Epithelial cell of alveolus of lung (primary cell): ENCODE measurements at places on chromosomes 2 and 18. TPM values are rescaled to one million over a fixed set of nuclear protein-coding genes. Genes with fewer than 3 reads are reported as not detected.

SOX11 gene
- total RNA-seq: 9.6 and 21.8 TPM in 2 replicates

CCDC195 gene
- not detected in 2 replicates for total RNA-seq

HOXD8 gene
- total RNA-seq: not detected in 2 replicates

GALNT3 gene
- 0.56 and 3.6 TPM in 2 replicates for total RNA-seq

GPR17 gene
- not detected in 2 replicates for total RNA-seq

RGPD4 gene
- not detected in 2 replicates for total RNA-seq

ST8SIA3 gene
- not detected in 2 replicates for total RNA-seq

PLCD4 gene
- 0.13 and 9.3 TPM in 2 replicates for total RNA-seq

GREB1 gene
- 0.13 and 1.4 TPM in 2 replicates for total RNA-seq

UPP2 gene
- not detected in 2 replicates for total RNA-seq

STK16 gene
- 14.2 and 20.8 TPM in 2 replicates for total RNA-seq
